Mucosa of descending colon (tissue), 3 donors: ENCODE measurements at places on chromosomes 4 and X.

GRCh38 chrX:115625572-115626301 is 64.8 kb downstream of the PLS3 start:
- DNase-seq: no peak

GRCh38 chr4:1588306-1588705 is 95.8 kb downstream of the FAM53A start:
- no peak for DNase-seq

DNA sequence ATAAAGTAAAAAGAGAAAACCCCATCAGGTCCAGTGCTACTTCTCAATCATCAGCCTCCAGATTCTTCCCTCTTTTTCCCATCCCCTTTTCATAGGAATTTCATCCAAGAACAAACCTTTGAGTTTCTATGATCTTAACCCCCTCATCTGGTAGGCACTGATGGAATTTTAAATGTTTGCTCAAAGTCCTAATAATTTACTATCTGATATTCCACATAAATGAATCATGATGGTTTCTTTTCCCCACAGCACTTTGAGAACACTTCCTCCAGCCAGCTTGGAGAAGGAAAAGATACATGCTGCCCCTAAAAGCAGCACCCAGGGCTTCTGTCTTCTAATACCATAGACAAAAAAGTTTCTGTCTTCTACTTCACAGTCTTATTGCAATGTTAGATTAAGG is 19.4 kb upstream of the KLHL8 start:
- DNase-seq: no peak

DNA sequence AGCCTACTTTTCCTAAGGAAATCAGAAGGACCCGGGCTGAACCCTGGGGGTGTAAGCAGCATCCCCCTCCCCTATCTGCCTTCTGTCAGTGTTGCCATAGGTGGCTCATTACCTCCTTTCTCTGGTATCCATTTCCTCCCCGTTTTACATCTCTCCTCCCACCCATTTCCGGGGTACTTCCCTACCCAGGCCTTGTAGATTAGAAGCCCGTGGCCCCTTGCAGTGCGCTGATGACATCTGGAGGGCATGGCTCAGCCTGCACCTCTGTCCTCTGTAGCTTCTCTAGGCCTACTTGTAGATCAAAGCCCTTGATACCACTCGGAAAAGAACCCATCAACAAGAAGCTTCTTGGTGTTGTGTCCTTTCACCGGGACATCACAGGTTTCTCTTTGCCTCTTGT is 71.8 kb downstream of the NBDY start:
- DNase-seq: peak; percentile 2

- DNase-seq: no peak
These were observed 81.7 kb downstream of the PCDH19 start for GRCh38 chrX:100328351-100328750.

- DNase-seq: no peak
These were observed at the start of gene IL21 for GRCh38 chr4:122621016-122621507. IL21 (minus strand) TSS chr4:122621066; CDS start chr4:122621011, 55 bp downstream.

DNA sequence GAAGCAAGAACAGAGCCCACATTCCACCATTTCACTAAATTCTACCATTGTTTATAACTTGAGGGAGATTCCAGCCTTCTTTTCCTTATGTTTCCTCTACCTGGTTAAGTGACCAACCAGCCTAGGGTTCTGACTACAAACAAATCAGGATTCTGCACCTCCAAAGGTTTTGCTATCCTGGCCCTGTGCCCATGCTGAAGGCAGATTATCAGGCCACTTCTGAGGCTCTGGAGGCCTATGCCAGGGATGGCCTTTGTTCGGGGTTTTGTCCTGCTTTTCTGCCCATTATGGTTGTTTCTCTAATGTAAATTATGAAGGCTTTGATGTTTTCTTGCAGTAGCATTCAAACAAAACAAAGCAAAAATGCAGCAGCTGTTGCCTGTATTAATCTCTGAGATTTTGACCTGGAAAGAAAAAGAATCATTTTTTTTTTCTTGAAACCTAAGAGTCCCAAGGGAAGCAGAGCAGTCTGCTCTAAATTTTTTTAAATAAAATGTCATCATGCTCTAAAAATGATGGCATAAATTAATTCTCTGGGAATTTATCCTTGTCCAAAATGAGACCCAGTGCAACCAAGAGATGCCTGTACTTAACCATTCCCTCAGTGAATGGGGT is 55.6 kb downstream of the RNF150 start:
- no peak for DNase-seq

DNA sequence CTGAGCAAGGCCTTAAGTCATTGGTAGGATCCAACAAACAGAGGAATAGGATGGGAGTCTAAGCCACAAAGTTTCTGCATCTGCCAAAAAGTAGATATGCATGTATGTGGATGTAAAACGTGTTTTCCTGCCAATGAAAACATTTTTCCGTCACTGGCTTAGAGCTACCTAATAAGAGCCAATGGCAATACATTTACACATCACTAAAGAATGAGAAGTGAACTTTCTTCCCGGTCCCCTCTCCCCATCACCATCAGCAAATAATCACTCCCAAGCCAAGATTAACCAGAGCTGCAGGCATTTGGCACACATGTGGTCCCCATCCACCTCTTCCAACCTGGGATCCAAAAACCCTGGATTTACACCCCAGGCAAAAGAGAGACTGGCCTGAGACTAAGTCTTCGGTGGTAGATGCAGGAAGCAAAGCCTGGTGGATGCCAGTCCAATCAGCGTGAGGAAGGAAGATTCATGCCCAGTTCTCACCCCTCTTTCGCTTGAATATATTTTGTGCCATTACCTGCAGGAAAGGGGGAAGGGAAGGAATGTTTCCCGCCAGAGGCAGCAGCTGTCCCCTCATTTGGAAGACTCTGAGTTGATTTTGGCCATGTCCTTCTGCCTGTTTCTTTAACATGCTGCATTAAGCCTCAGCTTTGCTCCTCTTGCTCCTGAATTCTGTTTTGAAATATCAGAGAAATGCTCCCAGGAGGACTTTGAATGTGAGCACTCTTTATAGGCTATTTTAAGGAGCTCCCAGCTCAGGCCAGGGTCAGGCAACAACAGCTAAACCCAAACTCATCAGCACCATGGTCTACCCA is 131.4 kb downstream of the CHIC2 start:
- no peak for DNase-seq

- DNase-seq: peak; percentile 72
These were observed 126.5 kb downstream of the KIT start for GRCh38 chr4:54784161-54784671.

DNA sequence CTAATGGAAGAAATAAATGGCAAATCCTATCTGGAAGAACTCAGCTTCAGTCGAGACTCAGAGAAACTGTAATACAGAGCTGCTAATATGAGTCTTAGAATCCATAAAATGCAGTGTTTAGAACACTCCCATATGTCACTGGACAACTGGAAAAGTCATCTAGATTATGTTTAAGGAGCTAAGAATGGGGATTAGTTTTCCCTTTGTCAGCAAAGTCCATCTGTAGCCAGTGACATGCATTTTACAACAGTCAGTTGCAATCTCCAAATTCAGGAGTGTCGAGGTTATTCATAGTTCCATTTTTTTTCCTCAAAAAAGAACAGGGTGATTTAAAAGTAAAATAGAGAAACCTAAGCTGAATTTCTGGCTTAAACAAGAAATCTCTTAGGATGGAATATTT is 516.6 kb upstream of the GALNT7 start:
- no peak for DNase-seq

GRCh38 chr4:42453612-42454011 is 56.3 kb downstream of the SHISA3 start:
- no peak for DNase-seq

DNA sequence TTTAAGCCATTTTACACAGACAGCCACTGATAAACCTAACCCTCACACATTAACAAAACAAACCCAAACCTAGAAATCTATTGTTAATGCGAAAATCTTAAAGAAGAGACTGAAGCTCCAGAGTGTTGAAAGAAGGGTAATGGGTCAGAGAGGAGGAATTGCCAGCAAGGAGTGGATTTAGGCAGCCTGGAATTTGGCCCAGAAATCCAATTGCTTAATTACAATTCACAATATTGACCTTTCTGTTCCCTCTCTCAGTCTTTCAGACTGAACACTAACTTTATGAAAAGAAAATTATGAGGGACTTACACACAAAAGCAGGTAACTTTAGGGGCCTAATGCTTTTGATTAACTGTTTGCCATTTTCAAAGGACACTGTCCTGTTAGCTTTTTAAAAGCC is 185.2 kb upstream of the GPC4 start:
- no peak for DNase-seq

GRCh38 chr4:175412746-175413145 is 399.3 kb downstream of the GPM6A start:
- DNase-seq: no peak
